Breast epithelium (tissue), 4 donors: ENCODE measurements at places on chromosomes 11 and 22. TPM values are rescaled to one million over a fixed set of nuclear protein-coding genes. Genes with fewer than 3 reads are reported as not detected.

- no peak for DNase-seq
Observed at GRCh38 chr22:31083923-31084810, 3.0 kb downstream of the SMTN start.

DNA sequence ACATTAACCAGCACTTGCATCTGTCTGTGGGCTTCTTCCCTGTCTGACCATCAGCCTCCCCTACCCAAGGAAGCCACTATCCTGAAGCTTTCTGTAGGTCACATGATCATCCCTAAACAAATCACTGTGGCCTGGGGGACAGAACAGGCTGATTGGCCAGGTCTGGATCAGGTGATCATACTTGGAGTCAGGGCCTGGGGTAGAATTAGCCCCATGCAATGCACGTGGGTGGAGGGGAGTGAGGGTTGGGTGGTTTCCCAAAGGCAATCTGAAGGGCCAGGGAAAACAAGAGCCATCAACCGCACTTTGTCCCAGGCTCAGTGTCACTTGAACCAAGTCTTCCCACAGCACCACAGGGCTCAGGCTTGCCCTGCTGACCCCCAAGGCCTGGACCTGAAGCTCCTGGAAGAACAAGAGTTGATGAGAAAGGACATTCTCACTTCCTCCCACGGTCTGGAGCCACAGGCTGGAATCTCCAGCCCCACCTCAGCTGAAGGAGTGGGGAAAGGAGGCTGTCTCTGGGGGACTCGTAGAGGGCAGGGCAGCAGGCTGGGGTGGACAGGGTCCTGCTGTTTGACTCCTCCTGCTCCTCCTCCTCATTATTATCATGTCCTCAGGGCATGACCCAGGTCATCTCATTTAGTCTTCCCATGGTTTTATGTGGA, 31.5 kb upstream of the TSPAN18 start:
- DNase-seq = no peak

The CLDN5 gene
- 65.1 TPM for total RNA-seq

DNA sequence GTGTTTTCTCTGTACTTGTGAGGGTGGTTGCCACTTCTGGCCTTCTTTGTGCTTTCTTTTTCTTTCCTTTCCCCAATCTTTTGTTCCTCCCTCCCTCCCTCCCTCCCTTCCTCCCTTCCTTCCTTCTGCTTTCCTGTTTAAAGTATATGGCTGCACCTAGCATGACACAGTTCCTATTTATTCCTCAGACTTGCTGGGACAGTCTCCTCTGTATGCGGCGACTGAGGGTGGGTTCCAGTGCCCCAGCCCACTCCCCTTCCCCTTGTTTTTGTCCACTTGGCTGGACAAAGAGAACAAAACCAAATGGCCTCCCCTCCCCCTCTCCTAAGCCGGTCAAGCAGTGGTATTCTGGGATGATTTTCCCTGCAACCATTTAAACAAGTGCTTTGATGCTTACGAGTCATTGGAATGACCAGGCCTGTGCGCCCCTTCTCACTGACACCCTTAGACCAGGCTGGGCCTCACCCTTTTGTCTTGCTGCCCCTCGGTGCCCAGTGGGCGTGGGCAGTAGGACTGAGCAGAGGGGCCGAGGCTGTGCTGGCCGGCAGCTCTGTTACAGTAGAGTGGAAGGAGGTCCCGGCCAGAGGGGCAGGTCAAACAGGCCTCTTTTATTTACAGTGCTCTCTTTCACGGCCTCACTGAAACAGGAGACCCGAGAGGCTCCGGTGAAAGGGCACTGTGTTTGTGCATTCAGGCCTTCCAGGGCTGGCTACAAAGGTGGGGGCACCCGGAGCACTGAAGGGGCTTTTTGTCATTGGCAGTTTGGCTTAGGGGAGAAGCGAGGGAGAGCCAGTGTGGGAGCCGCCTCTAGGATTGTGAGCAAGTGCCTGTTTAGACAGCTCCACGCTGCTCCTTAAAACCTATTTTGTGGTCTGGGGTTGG, 32.2 kb downstream of the ZBTB16 start:
- no peak for DNase-seq

GRCh38 chr11:65008016-65008415, 5.9 kb upstream of the ARL2 start:
- no peak for DNase-seq

GRCh38 chr22:36728505-36728904, 25.0 kb upstream of the CACNG2 start:
- DNase-seq = no peak

DNA sequence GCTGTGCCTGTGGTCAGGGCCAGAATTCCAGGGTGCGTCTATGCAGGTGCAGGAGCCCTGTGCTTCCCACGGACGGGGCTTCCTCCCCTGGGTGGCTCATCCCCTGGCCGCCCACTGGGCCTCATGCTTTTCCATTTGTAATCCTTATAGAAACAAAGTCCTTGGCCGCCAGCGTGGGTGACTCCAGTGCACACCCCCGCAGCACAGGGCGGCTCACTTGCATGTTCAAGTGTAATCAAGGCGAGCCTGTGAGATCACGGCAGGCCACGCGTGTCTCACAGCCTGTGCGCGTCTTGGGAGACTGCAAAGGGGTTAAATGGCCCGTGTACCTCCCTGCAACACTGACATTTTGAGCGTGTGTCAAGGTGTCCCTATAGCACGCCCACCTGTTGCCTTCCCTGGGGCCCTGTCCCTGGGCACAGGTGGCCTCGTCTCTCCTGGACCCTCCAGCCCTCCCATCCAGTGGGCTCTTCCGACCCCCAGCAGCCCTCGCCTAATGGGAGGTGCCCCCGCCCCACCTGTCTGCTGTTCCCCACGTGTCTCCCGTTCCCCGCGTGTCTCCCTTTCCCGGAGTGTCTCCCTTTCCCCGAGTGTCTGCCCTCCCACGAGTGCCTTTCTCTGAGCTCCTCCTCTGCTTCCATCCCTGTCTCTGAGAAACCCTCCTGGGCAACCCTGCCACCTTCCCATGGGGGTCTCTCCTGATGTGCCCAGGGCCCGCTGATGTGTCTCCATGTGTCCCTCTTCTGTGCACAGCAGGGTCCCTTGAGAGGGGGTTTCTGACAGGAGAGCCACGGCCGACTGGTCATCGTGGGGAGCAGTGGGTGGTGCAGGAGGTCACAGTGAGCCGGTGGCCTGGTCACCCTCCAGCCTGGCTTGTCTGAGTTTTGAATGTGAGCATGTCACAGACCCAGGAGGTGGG, 1215.3 kb downstream of the BRD1 start:
- no peak for DNase-seq

DNA sequence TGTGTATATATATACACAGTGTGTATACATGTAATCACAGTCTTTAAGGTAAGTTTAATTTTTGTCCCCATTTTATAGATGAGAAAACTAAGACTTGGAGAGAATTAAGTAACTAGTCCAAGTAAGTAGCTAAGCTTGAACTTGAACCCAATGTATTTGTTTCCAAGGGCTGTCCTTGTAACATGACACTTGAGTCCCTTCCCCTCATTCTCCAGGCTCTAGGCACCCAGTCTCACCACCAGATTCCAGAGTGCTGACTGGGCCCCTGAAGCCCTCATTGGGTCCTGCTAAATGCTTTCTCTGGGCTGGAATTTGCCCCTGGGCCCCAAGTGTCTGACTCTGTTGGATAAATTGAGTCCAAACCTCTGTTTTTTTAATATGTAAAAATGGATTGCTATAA, 45.5 kb downstream of the ADM start:
- no peak for DNase-seq

GRCh38 chr11:65663639-65664200, 1.0 kb upstream of the RELA start:
- DNase-seq = no peak

DNA sequence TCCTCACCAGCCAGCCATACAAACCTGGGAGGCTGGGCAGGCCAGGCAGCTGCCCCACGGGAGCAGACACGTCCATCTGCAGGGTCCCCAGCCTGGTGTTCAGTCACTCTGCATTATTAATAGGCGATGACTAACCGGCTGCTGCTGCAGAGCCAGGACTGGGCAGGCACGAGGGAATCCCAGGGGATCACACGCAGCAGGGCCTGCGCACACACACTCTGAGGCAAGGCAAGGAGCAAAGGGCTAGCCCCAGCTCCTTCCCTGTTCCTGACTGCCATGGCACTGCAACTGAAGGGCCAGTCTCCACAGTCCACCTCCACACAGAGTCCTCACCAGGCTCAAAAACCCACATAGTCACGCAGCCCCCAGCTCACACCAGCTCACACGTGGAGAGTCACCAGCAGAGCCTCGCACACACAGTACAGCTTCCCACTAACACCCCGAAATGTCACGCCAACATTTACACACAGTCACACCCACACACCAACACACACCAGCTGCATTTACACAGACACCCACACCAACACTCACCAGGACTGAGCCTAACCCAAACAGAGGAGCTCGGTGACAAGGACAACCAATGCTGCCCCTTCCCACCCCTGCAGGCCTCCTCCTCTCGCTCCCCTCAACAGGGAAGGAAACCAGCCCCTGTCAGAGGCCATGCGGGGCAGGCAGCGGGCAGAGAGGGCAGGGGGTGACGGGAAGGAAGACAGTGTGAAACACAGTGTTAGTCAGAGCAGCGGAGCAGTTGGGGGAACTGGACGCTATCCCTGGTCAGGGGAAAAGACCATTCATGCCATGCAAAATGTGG, 47.3 kb downstream of the NRXN2 start:
- DNase-seq = no peak

GRCh38 chr11:107804971-107805370, 53.6 kb downstream of the SLC35F2 start:
- DNase-seq = no peak

DNA sequence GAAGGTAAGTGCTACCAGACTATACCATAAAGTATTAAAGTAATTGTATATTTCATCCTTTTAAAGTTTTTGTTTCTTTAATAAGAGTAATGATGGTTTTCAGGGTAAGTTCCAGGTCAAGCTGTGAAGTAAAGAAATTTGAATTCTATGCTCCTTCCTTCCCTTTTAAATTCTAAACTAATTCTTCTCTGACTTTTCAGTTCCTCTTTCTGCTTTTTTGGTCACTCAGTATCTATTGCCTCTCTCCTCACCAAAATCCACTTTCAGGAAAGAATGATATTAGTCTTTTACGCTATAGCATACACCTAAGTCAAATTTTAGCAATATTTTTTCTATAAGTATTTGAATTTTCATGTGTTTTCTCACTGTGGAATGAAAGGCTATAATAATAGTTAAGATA, 8.2 kb downstream of the MMP8 start:
- no peak for DNase-seq

The ARHGAP8 gene
- 39.4 TPM for total RNA-seq

The SLC22A25 gene
- not detected for total RNA-seq

The OR51E2 gene
- not detected for total RNA-seq
